ENCODE measurements at places on chromosomes 7 and 10. TPM values are rescaled to one million over a fixed set of nuclear protein-coding genes. Genes with fewer than 3 reads are reported as not detected.

Gene TMEM213
- total RNA-seq = not detected

Gene INSYN2A
- not detected for total RNA-seq

Gene CPA1
- total RNA-seq = 5.3 TPM

Gene PHKG1
- 2.1 TPM for total RNA-seq

GRCh38 chr10:24851629-24852028 is 100.8 kb downstream of the PRTFDC1 start:
- H3K27ac ChIP-seq = no peak overlapping the region
- DNase-seq = no peak
- H3K4me1 ChIP-seq = no peaks in the 10 kb centered on the region
- H3K36me3 ChIP-seq = no peaks in the 10 kb centered on the region
- H3K27me3 ChIP-seq = no peaks in the 10 kb centered on the region

GRCh38 chr7:92034116-92034515 is 93.5 kb downstream of the AKAP9 start:
- DNase-seq = no peak
- H3K27me3 ChIP-seq = no peaks in the 10 kb centered on the region
- H3K4me3 ChIP-seq = no peak overlapping the region

DNA sequence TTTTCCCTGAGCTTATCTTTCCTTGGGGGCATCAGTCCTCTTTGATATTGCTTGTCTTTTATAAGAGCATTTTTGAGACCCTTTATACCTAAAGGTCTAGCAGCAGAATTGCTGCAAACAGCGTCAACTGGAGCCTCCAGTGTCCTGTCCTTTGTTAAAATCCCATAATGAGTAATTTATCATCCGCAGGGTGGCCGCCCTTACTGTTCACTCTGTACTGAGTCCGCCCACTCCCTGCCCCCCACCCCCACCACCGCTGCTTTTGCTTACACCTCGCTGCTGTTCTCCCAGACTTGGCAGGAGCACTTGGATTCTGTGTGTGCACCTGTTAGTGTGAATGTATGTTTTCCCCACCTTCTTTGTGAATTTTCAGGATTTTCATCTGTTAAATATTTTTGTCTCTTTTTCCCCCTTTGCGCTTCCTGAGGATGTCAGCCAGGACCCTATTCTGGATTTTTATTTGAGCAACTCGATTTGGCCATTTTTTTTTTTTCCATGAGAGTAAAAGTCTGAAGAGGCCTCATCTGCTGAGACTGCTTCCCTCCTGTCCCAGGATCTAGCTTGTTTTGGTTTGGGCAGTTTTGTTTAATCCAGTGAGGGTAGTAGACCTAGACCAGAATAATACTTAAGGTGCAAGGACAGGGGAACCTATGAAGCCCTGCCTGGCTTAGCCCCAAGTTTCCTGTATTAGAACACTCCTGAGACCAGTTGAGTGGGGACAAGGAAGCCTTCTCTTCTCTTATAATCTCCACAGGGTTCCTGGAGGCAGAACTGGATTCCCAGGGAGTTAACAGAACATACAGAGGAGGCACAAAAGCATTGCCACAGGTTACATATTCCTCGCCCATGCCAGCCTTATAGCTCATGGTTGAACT is 8.2 kb downstream of the AGFG2 start:
- H3K36me3 ChIP-seq = no peaks in the 10 kb centered on the region
- H3K4me1 ChIP-seq = peaks cover 84% of the 10 kb centered on the region
- DNase-seq = no peak
- H3K27ac ChIP-seq = peak overlapping the region; percentile 86
- H3K4me3 ChIP-seq = no peak overlapping the region

GRCh38 chr10:98917828-98918227 is 317.8 kb downstream of the HPSE2 start:
- no peaks in the 10 kb centered on the region for H3K4me1 ChIP-seq
- H3K27ac ChIP-seq = no peak overlapping the region
- H3K36me3 ChIP-seq = no peaks in the 10 kb centered on the region

All from spleen (tissue), 13 donors.